Activated CD4-positive, alpha-beta memory T cell treated with anti-CD3 and anti-CD28 coated beads for 36 hours (primary cell): ENCODE measurements at places on chromosomes 1 and 21. TPM values are rescaled to one million over a fixed set of nuclear protein-coding genes. Genes with fewer than 3 reads are reported as not detected.

DNA sequence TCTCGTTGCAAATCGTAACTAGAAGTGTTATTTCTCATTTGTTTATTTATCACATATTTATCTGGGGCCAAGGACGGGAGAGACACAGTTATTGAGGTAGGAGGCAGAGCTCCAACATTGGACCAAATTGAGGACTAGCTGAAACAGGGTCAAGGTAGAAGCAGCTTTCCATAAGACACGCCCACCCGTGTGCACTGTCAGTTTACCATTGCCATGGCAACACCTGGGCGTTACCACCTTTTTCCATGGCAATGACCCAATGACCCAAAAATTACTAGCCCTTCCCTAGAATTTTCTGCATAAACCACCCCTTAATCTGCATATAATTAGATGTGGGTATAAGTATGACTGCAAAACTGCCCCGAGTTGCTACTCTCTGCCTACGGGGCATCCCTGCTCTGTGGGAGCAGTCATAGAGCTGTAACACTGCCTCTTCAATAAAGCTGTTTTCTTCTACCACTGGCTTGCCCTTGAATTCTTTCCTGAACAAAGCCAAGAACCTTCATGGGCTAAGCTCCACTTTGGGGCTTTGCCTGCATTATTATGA lies 72.7 kb downstream of the FBXO2 start:
- H3K4me3 ChIP-seq = no peak overlapping the region
- no peak overlapping the region for H3K27ac ChIP-seq
- H3K4me1 ChIP-seq = no peaks in the 10 kb centered on the region
- no peak for DNase-seq
- peaks cover 6% of the 10 kb centered on the region for H3K27me3 ChIP-seq
- no peaks in the 10 kb centered on the region for H3K36me3 ChIP-seq

- peaks cover 2% of the 10 kb centered on the region for H3K27me3 ChIP-seq
- no peak overlapping the region for H3K4me3 ChIP-seq
- H3K36me3 ChIP-seq = no peaks in the 10 kb centered on the region
- no peaks in the 10 kb centered on the region for H3K4me1 ChIP-seq
Measured at GRCh38 chr1:47915677-47916353, 81.4 kb downstream of the TRABD2B start.

Gene KISS1
- not detected for total RNA-seq

Gene RIPK4
- 0.24 TPM for total RNA-seq

Gene NMNAT1
- total RNA-seq = 7.8 TPM

Gene SLC37A1
- total RNA-seq = 21.2 TPM
